ENCODE measurements at places on chromosomes 1 and 21. TPM values are rescaled to one million over a fixed set of nuclear protein-coding genes. Genes with fewer than 3 reads are reported as not detected.
A peak's percentile ranks its signal among the peaks of the same experiment; 100 is the strongest.

TNFRSF4 gene
- polyA plus RNA-seq = not detected

LYPD8 gene
- not detected for polyA plus RNA-seq

- peak; percentile 94 for DNase-seq
These were observed 4.5 kb upstream of the MEF2D start for GRCh38 chr1:156504821-156505678.

GRCh38 chr1:214228976-214229375 lies 52.0 kb upstream of the SMYD2 start:
- no peak for DNase-seq

DNA sequence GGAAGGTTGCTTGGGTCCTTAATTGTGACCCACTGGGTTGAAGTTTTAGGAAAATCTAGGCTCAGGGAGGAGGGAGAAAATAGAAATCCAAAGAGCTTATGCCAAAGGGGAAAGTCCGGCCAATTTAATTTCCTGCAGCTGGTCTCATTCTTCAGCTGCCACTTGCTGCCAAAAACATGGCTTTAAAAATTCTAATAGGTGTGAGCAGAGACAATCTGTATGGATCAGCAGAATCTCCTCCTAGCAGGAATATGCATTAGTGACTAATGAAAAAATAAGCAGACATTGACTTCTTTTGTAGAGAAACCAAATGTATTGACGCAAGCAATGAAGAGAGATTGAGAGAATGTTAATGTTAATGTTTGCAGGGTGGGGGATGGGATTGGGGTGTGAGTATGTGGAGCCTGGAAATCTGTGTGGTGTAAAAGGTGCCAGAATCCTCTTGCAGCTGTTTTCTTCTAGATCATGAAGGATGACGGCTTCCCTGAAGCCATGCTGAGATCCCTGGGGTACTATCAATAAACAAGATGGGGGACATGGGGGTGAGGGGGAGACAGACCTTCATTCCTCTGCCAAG lies 35.3 kb downstream of the VWA5B1 start:
- no peak for DNase-seq

MTF2 gene
- polyA plus RNA-seq = 11.6 TPM

DNA sequence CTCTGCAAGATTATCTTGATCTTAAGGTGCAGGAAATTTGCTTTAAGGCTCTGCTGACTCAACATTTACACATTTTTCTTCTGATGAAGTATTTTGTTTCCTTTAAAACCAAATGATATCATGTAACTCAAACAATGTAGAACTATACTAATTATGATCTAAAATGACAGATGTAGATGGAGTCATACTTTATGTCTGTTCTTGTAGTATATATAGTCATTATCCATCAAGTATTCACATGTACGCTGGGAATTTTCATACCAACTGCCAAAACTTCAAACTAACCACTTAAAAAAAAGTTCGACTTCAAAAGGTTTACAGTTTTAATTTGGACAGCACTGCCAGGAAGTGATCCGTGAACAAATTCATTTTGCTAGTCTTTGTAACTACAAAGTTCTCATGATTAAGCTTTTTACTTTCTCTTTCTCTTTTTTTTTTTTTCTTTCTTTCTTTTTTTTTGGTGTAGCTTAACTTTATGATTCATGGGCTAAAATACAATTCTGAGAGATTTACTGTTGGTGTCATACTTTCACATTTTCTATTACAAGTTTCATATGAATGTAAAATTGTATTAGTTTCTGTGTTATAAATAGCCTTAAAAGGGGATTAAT lies 509.0 kb upstream of the CXADR start:
- DNase-seq = no peak

DNA sequence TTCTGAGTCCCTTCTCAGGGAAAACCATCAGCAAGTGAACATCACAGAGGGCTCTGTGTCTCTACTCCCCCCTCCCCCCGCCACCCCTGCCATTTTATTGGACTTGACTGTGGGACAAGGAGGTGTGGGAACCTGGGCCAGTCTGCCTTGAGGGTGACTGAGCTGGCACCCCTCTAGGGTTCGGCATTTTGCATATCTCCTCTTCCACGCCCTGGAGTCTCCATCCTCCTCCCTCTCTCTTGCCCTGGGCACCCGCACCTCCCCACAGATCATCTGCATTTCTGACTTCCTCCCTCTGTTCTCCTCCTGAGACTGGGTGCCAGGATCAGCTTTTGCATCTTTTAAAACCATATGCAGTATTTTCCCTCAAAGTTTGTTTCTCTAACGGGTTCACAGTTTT lies 107.1 kb upstream of the ERRFI1 start:
- no peak for DNase-seq

DNA sequence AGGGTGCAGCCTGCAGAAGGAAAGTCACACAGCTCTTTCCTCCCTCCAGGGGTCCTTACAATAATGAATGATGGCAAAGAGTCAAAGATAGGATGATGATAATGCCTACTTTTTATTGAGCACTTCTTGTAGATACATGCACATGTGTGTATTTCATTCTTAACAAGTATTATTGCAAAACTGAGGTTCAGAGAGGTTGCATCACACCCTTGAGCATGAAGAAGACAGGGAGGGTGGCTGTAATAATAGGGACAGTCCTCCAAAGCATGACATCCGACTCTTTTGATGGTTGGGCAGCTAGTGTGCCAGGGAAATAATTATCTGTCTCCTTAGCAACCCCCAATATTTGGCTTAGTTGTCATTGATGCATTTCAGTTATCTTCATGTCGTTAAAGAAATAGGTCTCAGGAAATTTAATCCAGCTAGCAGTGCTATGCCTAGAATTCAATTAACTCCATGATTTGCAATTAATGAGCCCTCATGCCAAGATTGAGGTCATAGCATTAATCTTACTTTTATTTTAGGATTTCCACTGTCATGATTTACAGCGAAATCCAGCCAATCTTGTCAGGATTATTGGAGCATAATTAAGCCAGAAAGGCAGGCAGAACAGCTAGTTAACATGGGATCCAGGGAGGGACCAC lies 35.0 kb downstream of the DNAJC6 start:
- no peak for DNase-seq

SPRR3 gene
- polyA plus RNA-seq = not detected

- DNase-seq = no peak
These were observed 74.6 kb downstream of the USP25 start for GRCh38 chr21:15804247-15805005.

GRCh38 chr1:235030919-235031596 lies 97.6 kb downstream of the TOMM20 start:
- no peak for DNase-seq

DENND2C gene
- polyA plus RNA-seq = 0.87 TPM

GRCh38 chr1:244365809-244366208 lies 85.9 kb downstream of the ADSS2 start:
- no peak for DNase-seq

TSPAN1 gene
- 1.1 TPM for polyA plus RNA-seq

DNA sequence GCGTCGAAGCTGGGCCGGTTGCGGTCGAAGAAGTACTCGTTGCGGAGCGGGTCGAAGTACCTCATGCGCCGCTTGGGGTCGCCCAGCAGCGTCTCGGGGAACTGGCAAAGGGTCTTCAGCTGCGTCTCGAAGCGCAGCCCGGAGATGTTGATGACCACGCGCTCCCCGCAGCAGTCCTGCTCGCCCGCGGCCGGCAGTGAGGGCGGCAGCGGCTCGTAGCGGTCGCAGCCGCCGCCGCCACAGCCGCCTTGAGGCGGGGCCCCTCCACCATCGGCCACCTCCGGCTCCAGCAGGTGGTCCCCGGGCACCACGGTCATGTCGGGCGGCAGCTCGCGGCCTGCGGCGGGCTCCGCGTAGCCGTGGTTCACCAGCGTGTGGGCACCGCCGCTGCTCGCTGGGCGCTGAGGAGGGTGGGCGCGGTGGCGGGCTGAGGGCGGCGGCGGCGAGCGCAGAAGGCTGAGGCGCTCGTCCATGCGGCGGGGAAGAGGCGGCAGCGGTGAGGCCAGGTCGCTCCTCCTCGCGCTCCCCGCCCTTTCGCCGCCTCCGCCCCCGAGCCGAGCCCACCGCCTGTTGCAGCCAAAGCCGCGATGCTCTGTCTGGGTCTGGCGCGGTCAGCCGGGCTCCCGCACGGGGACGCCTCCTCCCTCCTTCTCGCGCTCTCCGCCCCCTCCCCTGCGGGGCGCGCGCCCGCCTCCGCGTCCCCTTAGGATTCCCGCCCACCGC lies at the start of gene KCNA3:
TSS of gene KCNA3 (minus strand) at position 604 of the 723 bp plus-strand sequence. CDS start at position 473, 131 bp downstream.
- DNase-seq = no peak

GRCh38 chr21:29130270-29130969 lies at the start of gene MAP3K7CL:
TSS of gene MAP3K7CL (plus strand) at chr21:29130644. CDS start at chr21:29133345, 2,701 bp downstream.
- DNase-seq = peak; percentile 99

PEA15 gene
- 937 TPM for polyA plus RNA-seq

- no peak for DNase-seq
These were observed 108.1 kb upstream of the BACE2 start for GRCh38 chr21:41059871-41060270.

LIPI gene
- not detected for polyA plus RNA-seq

DNA sequence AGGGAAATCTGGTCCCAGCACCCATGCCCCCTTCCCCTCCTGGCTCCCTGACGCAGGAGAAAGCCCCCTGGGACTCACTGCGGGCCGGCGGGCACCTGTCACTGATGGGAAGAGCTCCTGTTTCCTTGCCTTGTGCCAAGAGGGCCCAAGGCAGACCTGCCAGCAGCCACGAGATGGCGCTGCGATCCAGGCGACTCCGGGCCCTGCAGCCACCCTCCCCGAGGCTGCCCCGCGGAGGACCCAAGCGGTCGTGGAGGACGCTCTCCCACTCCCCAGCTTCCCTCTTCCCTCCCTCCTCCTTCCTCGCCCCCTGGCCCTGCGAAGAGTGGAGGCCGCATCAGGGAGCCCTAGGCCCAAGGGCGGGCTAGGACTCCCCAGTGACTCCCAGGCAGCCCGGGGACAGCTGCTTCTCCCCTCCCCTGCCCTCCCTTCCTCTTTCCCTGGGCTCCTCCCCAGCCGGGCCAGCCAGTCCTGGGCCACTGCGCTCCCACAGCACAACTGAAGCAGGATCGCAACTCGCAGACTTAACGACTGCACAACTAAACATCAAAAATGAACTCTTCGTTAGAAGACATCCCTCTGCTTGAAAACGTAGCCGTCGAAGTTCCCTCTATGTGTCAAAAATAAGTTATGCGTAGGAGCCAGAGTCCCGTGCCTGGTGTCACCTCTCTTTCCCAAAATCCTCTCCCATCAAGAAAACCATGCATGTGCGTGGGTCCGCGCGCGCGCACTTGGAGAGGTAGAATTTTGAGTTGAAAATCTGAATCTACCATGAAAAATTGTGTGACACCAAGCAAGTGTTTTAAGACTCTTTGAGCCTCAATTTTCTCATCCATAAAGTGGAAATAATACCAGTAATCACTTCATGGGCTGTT lies 34.2 kb downstream of the BATF3 start:
- DNase-seq = no peak
